ENCODE measurements at places on chromosomes 7 and 10.

DNA sequence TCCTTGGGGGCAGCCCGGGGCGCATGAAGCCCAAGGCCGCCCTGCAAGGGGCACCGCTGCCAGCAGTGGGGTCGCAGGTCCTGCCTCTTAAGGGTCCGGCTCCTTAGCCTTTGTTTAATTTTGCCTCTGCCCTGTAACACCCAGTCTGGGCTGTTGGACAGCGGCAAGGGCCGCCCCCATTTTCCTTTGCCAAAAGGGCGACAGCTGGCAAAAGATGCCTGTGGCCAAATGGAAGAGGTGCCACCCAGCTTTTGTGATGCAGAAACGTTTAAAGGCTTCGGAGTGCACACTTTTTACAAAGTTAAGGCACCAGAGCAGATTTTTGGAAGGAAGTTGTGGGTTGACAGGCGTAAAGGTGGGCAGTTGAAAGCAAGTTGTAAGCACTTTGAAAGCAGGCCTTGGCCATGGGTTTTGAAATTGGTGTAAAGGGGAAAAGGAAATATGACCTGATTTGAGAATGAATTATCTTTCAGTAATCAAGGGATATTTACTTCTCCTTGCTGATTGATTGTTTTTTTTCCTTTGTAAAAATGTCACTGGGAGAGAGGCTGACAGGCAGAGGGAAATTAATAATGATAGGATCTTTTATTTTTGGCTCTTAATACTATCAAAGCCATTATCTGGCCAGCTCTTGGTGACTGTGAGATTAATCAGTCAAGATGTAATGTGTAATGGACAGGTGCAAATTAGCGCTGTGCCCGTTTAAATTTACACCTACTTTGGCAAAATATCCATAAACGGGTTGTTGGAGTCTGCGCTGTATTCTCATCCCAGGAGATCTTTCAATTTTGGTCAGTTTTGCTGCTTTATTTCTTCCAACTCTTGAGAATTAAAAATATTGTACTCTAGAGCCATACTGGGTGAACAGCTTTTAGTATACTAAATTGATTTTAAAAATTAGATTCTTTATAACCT lies 1.2 kb downstream of the CASD1 start:
- DNase-seq = no peak

GRCh38 chr7:55104712-55105433 lies 86.1 kb downstream of the EGFR start:
- no peak for DNase-seq

DNA sequence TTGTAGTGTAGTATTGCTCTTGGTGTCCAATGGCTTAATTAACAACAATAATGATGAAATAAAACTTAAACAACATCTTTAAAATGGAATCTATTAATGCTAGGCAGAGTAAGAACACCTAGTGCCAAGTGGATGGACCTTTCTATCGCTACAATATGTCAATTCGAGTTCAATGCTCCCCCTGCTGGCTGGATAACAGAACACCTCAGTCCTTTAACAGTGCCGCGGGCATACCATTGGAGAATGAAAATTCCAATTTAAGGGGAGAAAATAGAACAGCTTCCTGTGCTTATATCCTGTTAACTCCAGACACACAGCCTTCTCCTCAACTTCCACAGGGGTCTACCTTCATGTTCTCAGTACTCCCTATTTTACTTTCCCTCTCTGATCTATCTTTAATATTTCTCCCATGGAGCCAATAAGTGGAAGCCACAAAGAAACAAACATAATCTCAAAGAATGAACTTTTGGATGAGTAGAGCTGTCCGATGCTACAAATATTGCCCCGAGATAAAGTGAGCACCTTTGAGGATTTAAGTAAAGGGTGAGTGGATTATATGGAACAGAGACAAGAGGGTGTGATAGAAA lies 41.4 kb downstream of the COL1A2 start:
- peak; percentile 87 for DNase-seq

DNA sequence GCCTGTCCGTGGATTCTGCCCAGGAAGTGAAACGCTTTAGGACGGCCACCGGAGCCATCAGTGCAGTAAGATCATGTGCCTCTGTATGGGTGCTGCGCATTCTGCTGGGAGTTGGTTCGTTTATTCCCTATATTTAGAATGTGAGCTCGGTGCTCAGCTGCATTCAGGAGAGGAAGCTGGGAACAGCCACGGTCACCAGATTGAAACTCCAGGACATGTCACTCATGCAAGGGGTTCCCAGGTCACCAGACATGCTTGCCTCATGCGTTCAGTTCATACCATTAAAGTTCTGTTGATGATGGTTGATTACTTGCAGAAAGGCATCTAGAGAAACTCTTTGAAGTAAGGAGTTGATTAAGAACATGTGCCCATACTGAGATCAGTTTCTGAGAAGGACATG lies 78.1 kb downstream of the TRRAP start:
- no peak for DNase-seq

DNA sequence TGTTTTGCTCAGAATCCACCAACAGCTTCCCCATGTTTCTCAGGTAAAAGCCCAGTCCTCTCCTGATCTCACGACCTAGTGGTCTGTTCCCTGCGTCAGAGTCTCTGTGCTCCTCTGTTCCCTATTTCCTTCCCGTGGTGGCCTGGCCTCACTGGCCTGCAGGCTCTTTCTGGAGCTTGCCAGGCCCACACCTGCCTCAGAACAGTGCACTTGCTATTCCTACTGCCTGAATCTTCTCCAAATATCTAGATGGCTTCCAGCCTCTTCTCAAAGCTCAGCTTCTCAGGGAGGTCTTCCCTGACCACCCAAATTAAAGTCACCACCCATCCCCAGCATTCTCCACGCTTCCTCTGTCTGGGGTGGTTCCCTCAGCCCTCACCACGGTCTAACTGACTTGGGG lies 165.3 kb downstream of the USP6NL start:
- no peak for DNase-seq

- no peak for DNase-seq
Observed at GRCh38 chr10:42953684-42954674, 122.9 kb upstream of the RET start.

DNA sequence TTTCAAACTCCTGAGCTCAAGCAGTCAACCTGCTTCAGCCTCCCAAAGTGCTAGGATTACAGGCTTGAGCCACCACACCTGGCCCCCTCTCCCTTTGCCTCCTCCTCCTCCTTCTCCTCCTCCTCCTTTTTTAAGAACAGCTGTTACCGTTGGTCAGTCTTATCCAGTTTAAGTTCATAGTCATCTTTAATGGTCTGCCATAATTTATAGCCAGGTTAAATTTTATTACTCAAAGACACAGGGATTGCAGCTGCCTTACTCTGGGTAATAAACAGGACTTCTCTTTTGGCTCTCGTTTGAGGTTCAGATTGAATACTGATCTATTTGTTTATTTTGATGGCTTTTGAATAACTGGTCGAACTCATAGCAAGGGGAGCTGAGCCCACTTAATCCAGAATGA lies 35.2 kb downstream of the ATOH7 start:
- no peak for DNase-seq

DNA sequence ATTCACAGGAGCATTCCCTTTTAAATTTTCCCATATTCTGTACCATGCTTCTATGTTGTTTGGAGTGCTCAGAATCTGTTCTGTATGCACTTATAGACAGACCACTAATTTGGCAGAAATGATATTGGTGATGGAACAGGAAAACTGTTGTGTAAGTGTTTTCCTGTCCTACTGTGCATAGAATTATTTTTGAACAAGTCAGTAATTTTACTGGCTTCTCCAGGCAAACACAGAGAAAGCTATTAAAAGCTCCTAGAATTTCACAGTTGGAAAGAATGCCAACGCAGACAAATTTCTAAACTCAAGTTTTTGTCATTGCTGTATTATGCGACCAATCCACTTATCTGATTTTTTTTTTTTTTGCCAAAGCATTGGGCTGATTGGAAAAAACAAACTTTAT lies 55.7 kb downstream of the ANKMY2 start:
- no peak for DNase-seq

DNA sequence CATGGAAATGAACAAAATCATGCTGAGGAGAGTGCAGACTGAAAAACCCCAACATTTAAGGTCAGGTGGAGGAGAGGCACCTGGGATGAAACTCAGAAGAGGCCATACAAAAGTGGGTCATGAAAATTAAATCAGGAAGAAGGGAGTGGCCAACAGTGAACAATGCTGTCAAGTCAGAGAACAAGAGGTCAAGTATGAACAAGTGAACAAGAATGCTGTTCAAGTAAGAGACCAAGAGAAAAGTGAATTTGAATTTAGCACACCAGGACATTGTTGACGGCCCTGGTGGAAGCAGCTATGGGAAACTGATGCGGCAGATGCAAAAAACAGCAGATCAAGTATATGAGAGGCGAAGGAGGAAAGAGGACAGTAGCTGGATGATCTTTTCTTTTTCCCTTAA lies 7.9 kb downstream of the CEP41 start:
- no peak for DNase-seq

GRCh38 chr7:100582041-100582579 lies 3.8 kb downstream of the LRCH4 start:
- peak; percentile 36 for DNase-seq

- DNase-seq = no peak
Observed at GRCh38 chr7:135334830-135335543, 101.3 kb downstream of the STRA8 start.

DNA sequence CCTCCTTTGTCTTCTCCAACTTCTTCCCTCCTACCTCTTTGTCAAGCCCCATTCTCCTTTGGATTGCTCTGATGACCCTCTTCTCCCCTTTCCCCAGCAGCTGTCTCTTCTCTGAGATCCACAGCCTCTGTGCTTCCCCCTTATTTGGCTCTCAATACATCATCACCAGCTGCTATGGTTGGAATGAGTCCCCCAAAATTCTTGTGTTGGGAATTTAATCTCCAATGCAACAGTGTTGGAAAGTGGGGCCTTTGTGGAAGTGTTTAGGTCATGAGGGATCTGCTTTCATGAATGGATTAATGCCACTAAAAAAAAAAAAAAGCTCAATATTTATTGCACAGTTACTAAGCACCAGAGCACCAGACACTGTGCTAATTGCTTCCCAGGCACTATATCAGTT lies 39.2 kb upstream of the FRMD4A start:
- DNase-seq = no peak

DNA sequence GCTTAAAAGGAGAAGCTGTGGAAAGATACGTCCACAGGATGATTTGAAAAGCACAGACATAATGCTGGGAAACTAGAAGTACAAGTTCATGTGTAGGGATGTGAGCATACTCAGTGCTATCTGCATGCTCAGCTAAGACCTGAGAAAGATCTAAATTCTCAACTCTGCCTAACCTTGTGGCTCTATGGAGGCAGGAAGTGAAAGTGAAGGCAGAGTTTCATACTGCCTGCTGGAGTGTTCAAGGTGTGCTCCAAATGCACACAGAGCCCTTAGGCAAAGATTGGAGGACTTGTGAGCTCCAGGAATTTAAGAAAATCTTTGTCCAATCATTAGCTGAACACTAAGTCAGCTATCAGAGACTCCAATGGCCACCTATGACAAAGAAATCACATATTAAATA lies 190.9 kb downstream of the RNLS start:
- no peak for DNase-seq

DNA sequence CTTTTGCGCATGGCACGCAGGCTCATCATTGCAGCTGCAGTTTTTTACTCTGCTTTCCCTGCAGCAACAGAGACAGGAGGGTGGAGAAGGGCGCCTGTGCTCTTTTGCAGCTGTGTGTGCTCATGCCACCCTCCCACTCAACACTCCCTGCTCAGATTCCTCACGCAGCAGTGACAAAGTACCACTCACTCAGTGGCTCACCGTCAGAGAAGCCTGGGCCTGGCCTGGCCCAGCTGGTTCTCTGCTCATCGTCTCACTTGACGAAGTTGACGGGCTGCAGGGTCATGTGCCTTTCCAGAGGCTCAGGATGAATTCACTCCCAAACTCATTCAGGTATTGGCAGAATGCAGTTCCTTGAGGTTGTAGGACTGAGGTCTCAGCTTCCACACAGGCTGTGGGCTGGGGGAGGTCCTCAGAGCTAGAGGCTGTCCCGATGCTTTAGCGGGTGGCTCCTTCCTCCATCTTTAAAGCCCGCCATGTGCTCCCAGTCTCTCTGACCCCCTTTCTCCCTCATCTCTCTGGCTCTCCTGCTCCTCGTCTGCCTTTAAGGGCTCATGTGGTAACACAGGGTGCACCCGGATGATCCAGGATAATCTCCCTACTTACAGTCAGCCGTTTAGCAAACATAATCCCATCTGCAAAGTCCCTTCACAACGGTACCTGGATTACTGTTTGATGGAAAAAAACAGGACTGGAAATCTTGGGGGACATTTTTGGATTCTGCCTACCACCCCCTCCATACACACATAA lies 25.8 kb downstream of the PTPRE start:
- DNase-seq = no peak

- DNase-seq = no peak
Observed at GRCh38 chr10:129135624-129136023, 331.4 kb upstream of the MGMT start.

DNA sequence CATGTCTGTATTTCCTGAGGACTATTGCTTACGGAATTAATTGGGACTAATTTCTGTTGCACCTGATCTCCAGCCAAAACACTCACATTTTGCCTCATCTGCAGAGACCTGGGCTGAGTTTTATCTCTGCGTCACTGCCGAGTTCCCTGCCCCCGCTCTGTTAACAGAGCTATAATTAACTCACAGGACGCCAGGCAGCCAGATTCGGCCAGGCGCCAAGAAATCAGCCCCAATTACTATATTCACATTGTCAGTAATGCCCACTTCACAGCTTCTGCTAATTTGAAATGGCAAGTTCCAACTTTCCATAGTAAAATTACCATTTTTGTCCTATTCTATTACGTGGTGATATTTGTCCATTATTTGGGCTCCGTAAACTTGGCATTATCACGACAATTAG lies 130.5 kb downstream of the CUX1 start:
- DNase-seq = no peak

GRCh38 chr7:79217468-79217867 lies 236.0 kb downstream of the MAGI2 start:
- no peak for DNase-seq

DNA sequence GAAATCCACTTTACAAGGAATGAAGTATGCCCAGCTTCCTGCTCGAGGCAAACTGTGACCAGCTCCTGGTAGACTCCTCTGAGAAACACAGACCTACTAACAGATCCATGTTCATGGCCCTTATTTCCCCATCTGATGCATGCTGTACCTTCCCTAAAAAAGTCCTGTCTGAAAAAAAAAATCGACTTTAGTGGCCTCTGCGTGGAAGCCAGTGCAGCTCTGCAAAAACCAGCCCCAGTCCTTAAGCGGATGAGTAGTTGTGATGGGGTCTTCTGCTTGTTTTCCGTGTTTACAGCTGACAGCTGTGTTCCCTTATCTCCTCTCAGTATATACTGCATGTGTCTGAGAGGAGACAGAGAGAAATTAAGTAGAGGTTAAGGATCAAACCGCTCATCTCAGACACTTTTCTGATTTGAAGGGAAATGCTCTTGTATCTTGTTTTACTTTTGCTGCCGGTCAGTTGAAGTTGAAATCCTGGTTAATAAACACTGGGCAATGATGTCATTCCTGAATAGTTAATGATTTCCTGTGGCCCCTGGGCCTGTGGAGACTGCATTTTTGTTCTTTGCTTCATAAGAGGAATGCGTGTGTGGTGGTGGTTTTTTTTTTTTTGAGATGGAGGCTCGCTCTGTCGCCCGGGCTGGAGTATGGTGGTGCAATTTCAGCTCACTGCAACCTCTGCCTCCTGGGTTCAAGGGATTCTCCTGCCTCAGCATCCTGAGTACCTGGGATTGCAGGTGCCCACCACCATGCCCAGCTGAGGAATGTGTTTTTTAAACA lies 67.6 kb downstream of the DOCK1 start:
- no peak for DNase-seq

GRCh38 chr7:151905766-151906165 lies 28.9 kb upstream of the PRKAG2 start:
- DNase-seq = no peak

Data from endodermal cell (in vitro differentiated cells).